ENCODE measurements at places on chromosomes 12 and 14. TPM values are rescaled to one million over a fixed set of nuclear protein-coding genes. Genes with fewer than 3 reads are reported as not detected.
A peak's percentile ranks its signal among the peaks of the same experiment; 100 is the strongest.

Gene CCDC177
- 0.04 TPM for polyA plus RNA-seq

Gene KCNH5
- not detected for polyA plus RNA-seq

Gene LRRC10
- not detected for polyA plus RNA-seq

Gene HHIPL1
- polyA plus RNA-seq, result 1.2 TPM

Gene FAIM2
- 1.0 TPM for polyA plus RNA-seq

Gene MBIP
- polyA plus RNA-seq, result 24.4 TPM

Gene CCDC38
- polyA plus RNA-seq, result not detected

DNA sequence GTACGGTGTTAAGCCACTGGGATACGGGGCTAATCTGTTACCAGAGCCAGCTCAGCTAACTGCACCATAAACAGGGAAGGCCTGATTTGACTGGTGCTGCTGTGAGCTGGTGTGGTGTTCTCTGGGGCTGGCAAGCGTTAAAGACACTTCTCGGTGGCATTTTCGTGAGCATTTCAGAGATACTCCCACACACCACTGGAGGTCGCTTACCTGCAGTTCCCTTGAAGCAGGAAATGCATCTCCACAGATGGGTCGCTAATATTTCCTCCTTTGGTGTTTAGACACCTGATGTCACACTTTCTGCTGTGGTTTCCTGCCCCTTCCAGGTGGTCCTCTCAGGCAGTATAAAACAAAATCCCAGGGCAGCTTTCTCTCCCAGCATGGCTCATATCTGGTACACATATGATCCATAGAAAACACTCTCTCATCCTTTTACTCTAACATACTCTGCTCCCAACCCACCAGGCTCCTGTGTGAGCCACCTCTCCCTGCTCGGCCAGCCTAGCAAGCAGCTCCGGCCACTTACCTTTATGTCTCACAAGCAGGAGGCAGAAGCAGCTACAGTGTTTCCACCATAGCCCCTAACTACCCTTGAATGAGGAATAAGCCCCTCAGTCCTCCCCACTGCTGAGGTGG is 129.9 kb upstream of the GRIN2B start:
- H3K4me1 ChIP-seq, result no peaks in the 10 kb centered on the region
- no peak overlapping the region for H3K27ac ChIP-seq
- H3K36me3 ChIP-seq, result no peaks in the 10 kb centered on the region
- H3K4me3 ChIP-seq, result no peak overlapping the region
- no peak for DNase-seq

DNA sequence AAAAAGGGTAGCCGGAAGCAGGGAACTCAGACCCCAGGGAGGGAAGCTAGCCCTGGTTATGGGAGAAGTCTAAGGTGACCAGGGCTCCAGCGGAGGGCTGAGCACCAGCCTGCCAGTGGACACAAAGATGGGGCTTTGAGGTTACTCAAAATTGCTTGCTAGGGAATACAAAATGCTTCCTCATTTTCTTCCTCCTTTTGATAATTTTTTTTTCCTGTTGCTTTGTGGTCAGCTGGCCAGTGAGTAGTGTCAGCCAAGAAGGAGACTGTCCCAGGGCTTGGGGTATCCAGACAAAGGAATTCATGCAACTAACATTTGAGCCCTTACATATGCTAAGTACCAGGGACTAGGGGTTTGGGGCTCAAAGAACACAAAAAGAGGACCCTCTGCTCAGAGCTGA is 206.2 kb downstream of the PPM1H start:
- no peaks in the 10 kb centered on the region for H3K27me3 ChIP-seq
- no peak overlapping the region for H3K27ac ChIP-seq
- DNase-seq, result no peak
- H3K36me3 ChIP-seq, result no peaks in the 10 kb centered on the region

DNA sequence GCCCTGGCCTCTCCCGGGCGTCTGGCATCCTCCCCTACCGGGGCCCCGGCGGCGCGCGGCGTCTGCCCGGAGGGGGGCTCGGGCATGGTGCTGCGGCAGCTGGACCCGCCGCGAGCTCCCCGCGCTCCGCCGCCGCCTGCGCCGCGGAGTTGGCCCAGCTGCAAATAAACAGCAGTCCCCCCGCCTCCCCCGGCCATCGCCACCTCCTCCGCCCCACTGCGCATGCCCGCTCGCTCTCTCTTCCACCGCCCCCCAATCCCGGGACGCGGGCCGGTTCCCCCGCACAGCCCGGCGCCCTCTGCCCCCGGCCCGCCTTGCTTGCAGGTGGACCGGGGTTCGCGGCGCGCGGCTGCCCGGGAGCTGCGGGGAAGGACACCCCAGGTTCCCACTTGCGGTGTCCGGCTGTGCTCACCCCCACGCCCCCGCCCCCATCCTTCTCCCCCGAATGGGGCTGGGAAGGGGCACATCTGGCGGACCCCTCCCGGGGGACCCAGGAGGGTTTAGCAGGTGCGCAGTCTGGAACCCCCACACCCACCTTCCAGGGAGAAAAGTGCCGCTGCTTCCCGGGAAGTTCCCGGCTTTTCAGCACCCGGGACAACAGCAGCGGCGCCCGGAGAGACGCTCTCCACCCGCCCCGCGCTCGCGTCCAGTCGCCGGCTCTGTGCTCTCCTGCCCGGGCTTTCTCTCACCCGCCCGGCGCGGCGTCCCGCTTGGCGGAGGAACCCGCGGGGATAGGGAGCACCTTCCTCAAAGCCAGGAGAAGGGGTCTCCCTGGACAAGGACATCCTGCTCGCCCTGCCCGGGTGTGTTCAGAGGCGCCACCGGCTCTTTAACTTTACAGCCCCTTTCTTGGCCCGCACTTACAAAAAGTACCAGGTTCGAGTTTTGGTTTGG is at the start of gene TMTC1:
Gene TMTC1 (minus strand): TSS at position 170 of the 894 bp plus-strand sequence. CDS start 191 bp downstream, outside the sequence.
- peak within 1 kb of the TSS; percentile 62 for H3K27ac ChIP-seq
- H3K4me1 ChIP-seq, result no peaks in the 10 kb centered on the region
- peak within 1 kb of the TSS; percentile 57 for H3K4me3 ChIP-seq
- no peaks in the 10 kb centered on the region for H3K36me3 ChIP-seq
- no peaks in the 10 kb centered on the region for H3K27me3 ChIP-seq

All from ovary (tissue), 10 donors.